ENCODE measurements at places on chromosomes 4 and X.

DNA sequence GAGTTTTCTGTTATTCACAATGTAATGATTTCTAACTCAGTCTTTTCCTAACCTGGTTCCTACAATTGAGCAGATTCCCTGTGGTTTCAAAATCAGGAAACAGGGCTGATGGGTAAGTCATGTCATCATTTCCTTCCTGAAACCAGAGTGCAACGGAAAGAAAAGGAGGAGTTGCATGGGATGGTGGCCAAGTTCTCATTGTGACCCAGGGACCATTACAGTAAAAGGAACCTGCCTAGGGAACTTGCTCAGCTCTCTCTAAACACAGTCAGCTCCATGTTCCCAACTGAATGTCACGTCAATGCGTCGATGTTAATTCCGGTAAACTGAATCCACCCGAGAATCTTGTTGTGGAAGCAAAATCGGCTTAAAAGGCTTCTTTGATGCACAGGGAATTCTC is 51.2 kb downstream of the LGI2 start:
- DNase-seq, result no peak

DNA sequence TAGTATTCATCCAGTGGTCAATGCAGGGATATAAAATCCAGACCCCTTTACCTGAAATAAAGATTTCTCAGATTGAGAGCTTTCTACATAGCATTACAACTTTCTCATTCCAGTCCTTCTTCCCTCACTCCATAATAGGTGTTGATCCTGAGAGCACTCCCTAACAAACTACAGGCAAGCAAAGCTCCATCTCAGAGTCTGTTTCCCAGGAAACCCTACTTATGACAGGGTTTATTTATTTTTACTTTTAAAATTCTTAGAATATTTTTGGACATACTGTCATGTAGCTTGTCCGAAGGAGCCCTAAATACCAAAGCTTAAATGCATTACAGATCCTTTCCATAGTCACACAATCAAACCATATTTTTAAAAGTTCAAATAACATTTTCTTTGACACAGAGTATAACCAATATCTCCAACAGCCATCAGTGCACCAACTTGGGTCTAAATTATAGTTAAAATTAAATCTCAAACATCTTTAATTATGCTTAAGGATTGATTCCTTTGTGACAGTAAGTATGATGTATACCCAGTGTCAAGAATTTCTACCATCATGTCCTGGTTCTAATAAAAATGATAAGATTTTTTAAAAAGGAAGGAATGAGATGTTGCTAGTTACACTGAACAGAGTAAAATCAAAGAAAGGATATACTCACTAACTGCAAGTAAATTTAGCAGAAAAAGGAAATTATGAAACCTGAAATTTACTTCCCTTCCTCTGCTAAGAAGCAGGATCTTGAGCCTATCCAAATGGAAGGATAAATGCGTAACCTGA is 580.4 kb upstream of the ADGRL3 start:
- no peak for DNase-seq

- DNase-seq, result no peak
Observed at GRCh38 chr4:122826079-122826527, 528 bp upstream of the FGF2 start.

GRCh38 chrX:49256268-49256995 is 8.1 kb downstream of the FOXP3 start:
- no peak for DNase-seq

DNA sequence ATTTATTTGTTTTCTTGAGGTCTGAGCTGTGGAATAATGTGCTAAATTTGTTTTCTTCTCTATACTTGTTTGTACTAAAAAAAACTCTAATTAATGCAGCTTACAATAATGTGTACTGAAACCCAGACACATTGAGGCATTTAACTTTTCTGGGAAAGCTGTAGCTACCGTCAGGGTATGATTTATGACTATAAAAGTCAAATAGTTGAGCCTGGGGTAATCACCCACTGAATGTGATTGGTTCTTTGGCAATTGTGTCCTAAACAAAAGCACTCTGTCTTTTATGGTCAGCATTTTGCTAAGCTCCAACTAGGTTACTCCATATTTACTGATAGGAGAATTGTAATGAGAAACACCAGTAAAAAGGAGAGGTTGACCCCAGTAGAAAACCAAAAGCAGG is 65.9 kb upstream of the CBLL2 start:
- DNase-seq, result no peak

GRCh38 chr4:106816496-106816895 is 219.6 kb downstream of the DKK2 start:
- no peak for DNase-seq

DNA sequence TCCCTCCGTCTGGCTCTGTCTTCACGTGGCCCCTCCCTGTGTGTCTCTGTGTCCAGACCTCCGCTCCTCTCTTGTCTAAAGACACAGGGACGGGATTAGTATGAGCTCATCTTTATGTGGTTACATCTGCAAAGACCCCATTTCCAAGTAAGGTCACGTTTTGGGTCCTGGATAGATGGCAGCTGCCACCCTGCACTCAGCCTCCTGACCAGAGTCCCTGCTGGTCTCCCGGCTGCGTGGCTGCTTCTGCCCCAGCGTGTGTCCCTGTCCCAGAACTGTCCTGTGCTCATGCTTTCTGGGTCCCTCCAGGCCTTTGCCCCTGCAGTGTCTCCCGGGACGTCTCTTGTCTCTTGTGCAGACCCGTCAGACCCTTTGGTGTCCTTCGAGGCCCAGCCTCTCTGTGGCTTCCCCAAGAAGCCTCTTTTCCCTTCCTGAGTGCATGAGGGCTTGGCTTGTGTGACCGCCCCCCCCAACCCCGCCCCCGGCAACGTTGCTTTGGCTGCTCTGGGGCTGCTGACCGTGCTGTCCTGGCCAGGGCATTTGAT is 107.3 kb downstream of the PSAPL1 start:
- DNase-seq, result no peak

DNA sequence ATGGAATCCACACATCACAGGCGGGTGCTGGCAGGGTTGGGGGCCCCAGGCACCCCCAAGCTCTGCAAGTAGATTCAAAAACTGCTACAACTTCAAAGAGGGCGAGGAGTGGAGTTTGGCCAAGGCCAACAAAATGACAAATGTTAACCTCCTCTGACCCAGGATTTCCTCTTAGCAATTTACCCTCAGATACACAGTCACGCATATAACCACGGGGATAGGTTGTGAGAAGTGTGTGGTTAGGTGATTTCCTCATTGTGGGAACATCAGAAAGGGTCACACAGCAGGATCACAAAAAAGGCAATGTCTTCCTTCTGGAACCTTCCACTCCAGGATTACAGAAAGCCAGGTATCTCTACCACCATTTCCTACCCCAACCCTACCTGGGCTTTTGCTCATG is 62.4 kb downstream of the C4orf50 start:
- DNase-seq, result no peak

GRCh38 chrX:107565931-107566603 is 62.2 kb upstream of the PRPS1 start:
- DNase-seq, result no peak

- no peak for DNase-seq
Observed at GRCh38 chr4:38413524-38414341, 250.3 kb upstream of the KLF3 start.

DNA sequence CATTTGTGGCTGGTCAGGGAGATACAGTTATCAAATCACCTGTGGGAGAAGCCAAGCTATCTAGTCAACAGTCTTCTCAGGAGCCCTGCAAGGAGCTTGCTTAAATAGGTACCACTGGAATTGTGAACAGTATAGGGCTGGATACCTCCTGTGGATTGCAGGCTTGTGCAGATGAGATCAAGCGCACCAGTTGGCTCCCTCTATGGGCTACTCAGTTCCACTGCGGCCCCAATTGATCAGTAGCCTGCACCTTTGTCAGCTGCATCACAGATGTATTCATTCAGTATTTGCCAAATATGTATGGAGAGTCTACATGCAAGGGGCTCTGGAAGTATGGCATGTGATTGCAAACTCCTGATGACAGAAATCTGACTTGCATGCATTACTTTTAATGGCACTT is 28.6 kb downstream of the TEX13A start:
- DNase-seq, result no peak

Data from activated CD4-positive, alpha-beta T cell treated with anti-CD3 and anti-CD28 coated beads, Interleukin-2, amount 50 U/mL, for 1 hour (primary cell).